ENCODE measurements at places on chromosomes 3 and 15.

DNA sequence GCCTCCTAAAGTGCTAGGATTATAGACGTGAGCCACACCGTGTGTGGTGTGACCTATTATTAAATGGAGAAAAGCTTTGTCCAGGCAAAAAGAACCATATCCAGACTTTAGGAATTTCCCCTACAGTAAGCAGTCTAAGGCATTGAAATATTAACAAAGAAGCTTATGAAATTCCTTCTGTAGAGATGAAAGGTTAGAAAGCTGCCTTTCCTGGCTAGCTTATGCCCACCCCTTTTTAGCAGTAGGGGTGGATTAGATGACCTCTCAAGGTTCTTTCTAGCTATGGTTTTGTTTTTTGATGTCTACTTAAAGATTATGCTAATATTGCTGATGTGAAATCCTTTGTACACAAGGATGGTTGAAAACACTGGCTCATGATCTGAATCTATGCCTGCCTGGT lies 13.9 kb downstream of the OXSM start:
- DNase-seq: no peak

DNA sequence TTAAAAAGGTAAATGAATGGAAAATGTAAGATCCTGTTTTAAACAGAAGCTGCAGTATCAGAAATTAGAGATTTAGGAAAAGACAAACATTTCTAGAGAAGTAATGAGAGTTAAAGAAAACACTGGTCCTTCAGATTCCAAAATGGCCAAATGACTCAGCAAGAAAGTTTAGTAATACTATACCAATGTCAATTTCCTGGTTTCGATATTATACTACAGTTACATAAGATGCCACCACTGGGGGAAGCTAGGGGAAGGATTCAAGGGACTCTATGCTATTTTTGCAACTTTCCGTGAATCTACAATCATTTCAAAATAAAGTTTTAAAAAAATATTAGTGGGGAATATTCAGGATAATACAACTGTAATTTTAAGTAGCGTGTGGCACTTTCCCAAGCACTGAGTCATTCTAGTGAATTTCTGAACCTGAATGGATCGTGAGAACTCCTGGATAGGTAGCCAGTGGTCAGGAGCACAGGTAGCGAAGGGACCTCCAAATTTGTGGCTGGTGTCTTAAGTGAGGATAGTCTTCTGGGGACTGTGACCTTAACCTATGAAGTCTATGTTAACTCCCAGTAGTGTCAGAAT lies 37.6 kb downstream of the TMCC1 start:
- no peak for DNase-seq

DNA sequence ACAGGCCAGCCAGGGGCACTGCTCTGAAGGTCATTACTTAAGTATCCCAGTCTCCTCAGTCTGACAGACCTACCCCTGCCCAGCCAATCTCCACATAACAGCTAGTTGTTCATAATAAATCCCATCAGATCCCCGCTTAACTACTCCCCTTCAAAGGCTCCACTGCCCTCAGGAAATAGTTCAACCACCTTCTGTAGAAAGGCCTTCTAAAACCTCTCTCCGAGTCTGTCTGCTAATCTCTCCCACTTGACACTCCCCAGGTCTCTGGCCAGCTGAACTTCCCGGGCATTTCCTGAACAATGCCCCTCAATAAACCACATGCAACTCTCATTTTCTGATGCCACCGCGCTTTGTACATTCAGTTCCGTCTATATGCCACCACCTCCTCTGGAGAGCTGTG lies 6.0 kb downstream of the PRC1 start:
- no peak for DNase-seq

- DNase-seq: no peak
Measured at GRCh38 chr15:88630141-88630721, 8.6 kb upstream of the ISG20 start.

DNA sequence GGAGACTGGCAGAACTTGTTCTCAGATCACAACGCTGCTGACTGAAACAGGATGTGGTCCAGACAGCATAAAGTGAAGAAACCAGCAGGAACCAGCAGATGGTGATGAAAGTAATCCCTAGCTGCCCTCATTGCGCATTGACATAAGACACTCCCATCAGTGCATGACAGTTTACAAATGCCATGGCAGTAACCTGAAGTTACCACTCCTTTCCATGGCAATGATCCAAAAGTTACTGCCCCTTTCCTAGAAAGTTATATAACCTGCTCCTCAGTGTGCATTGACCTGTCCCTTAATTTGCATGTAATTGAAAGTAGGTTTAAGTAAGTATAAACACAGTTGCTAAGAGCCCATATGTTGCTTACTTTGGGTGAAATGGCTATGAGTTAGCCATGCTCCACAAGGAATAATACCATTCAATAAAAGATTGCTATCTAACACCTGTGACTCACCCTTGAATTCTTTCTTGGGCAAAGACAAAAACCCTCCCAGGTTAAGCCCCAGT lies 149.1 kb upstream of the CD96 start:
- no peak for DNase-seq

DNA sequence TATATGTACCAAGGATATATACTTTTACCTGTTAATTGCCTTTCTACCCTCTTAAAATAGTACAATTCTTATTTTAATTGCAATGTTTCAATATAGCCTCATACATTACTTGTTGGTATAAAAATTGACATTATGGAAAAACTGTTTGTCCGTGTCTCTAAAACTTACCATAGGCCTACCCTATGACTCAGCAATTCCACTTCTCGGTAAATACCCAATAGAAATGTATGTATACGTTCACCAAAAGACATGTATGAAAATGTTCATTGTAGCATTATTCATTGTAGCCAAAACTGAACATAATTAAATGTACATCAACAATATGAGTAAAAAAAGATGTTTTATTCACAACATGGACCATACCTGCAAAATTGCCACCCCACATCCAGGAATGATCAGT lies 679.2 kb upstream of the UBE2E2 start:
- no peak for DNase-seq

GRCh38 chr3:152910966-152911365 lies 76.0 kb downstream of the P2RY1 start:
- DNase-seq: no peak

DNA sequence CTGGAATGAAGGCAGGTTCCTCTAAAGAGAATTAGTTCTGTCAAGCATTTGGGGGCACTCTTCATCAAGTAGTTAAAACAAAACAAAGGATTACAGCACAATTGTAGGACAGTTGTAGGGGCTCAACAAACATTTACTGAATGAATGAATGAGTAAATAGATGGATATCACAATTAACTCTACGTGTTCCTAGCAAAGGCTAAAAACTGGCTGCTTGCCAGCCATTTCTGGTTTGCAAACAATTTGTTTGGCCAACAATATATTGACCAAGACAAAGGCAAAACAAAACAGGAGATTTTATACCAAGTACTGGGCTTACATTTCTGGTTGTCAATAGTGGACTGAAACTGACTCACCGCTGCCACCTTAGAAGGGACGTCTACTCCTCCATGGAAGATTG lies 116.8 kb downstream of the ZNF280D start:
- DNase-seq: no peak

GRCh38 chr15:89749054-89749453 lies 2.0 kb downstream of the MESP1 start:
- no peak for DNase-seq

DNA sequence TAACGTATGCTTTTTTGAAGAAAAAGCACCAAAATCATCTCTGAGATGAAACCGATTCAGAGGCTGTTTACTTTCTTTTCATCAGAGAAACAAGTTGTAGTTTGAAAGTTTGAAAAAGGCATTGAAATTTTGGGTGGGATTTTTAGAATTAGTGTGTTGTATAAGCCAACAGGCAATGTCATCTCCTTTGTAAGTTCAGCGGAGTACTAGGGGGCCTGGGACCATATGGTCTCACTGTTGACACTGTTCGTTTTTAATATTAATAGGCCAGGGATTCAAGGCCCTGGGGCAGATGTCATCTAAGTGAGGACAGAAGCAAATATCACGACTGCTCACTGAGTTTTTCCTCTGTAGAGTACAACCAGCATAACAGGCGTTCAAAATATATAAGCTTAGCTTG lies 256.2 kb upstream of the RARB start:
- DNase-seq: no peak

- no peak for DNase-seq
Measured at GRCh38 chr15:69914040-69914439, 183.7 kb downstream of the TLE3 start.

DNA sequence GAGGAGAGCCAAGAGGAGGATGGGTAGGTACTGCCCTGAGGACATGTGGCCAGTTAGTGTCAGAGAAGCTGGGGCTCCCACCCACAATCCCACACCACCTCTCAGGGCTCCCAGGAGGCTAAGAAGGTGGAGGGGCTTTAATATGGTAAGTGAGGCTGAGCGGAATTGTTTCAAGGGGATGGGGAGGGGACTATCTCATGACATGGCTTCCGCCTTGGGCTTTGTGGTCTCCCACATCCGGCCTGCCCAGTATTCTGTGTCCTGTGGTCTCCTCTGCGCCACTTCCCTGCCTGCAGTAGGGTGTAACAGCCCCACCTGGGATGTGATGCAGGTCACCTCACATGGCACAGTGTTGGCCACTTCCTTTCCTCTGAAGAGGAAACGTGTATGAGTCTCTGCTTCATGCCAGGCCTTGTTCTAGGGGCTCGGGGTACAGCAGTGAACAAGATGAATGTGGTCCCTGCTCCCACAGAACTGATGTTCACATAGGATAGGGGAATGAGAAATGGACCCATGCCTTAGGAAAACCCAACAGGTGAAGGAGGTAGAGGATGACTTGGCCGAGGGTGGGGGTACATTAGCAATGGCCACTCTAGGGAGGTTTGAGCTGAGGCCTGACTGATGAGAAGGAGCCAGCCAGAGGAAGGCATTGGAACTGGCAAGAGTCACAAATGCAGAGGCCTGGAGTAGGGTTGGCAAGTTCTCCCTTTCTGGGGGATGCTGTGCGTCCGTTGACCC lies 3.2 kb downstream of the NEIL1 start:
- no peak for DNase-seq

DNA sequence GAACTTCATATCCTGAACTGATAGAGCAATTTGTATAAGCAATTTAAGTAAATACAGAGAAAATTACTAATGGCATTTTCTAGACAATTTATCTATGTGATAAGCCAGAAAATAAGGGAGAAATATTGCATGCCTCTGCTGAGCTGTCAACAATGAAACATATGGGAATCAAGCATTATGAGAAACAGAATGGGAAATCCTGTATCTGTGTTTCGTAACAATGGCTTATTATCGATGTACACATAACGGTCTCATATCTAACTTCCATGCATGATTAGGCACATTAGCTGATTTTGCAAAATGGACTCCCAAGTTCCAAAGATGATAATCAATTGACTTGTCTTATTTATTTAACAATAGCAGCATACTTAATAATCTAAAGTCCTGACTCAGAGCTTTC lies 30.4 kb upstream of the KCNMB2 start:
- DNase-seq: no peak

DNA sequence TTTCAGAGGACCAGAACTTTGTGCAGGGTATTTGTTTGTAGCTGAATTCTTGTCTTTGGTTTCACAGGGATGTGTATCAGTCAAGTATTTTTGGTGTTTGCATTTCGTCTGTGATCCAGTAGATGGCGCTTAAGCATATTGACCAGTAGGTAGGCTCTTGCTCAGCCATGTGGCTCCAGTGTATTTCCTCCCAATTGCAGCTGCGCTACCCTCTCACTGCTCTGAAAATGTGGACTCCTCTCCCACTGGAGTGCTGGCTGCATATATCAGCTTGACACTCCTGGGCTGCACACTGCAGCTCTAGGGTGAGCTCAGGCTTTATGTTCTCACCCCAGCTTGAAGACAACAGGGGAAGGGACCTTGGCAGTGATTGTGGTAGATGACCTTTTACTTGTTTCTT lies 1264.3 kb upstream of the ALCAM start:
- DNase-seq: peak; percentile 2

- no peak for DNase-seq
Measured at GRCh38 chr3:38497031-38497430, 891 bp downstream of the EXOG start.

GRCh38 chr15:44882499-44882968 lies 74.0 kb upstream of the TERB2 start:
- no peak for DNase-seq

GRCh38 chr3:52144796-52145735 lies 9.2 kb downstream of the POC1A start:
- no peak for DNase-seq

- DNase-seq: no peak
Measured at GRCh38 chr3:53079791-53080555, 34.1 kb upstream of the SFMBT1 start.

DNA sequence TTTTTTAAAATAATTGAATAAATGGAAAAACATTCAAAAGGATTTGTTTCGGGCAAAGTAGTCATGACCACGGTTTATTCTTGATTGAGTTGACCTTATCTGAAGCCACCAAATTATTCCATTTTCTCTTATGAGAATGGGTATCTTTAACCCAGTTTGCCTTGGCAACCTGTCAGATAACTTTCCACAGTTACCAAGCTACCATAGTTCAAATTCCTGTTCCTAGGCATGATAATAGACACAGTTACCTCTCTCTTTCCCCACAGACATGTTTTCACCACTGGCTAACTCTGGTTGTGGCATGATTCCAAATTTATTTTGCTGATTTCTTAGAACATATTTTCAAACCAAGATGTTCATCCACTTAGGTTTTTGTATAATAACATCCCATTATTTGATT lies 84.9 kb downstream of the NECTIN3 start:
- DNase-seq: no peak
